ENCODE measurements at places on chromosomes 3 and 15.

DNA sequence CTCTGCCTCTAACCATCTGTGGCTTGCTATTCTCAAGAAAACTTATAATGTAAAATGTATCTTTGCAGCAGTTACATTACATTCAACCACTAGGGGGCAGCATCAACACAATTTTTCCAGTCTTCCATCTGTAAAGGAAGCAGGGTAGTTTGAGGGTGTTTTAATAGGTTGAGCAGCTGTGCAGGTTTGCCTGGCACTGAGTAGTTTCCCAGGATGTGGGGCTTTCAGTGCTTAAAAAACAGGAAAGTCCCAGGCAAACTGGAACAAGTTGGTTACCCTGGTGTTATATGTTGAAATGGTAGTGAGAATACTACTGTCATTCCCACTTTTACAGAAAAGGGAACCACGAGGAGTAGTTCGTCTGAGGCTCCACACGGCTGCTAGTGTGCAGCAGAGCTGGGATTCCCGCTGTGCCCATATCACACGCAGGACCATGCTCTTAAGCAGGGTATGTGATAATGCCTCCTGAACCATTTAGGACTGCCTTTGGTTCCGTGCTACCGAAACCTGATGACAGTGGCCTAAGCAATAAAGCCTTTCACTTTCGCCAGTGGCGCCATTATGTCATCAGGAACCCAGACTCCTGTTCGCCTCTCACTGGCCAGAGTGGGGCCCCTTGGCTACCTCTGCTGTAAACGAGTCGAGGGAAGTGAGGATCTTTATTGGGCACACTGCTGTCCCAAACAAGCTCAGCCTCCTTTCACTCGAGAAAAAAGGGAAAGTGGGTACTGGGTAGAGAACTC is 64.7 kb upstream of the ZBTB38 start:
- DNase-seq, result peak; percentile 27

DNA sequence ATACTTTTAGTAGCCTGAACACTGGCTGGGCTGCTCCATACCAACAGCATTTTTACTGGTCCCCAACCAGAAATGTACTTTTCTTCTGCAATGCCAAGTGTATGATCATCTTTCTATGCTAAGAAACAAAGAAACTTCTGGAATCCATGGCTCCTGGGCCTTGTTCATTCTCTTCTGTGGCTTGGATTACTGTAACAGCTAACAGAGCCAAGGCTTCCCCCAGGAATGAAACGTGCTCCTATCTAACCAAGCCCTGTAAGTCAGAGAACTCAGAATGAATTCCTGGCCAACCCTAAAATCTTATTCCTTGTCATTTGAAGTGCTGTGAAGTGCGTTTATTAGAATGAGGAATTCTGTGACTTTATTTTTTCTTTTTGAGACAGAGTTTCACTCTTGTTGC is 102.9 kb upstream of the RAD18 start:
- no peak for DNase-seq

GRCh38 chr3:150922611-150923010 is 17.4 kb upstream of the MINDY4B start:
- DNase-seq, result no peak

- no peak for DNase-seq
These were observed 43.8 kb upstream of the TRA2B start for GRCh38 chr3:185981621-185982020.

DNA sequence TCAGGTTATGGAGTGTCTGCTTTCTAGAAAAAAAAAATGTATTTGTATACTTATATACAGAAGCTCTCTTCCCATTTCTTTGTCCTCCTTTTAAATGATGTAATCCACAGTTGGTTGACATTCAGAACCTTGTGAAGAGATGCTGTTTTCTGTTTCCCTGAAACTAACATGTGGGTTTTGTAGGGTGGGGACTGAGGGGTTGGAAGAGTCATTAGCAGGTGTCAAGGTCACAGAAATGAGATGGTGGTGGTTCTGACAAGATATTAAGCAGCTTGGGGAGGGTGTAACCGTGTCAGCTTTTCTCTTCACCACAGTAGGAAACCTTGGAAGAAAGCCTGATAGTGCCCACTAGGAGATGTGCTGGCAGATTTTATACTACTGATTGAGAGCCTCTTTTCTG is 2.4 kb downstream of the RASA2 start:
- no peak for DNase-seq

- no peak for DNase-seq
These were observed 221.1 kb upstream of the P2RY1 start for GRCh38 chr3:152613851-152614250.

DNA sequence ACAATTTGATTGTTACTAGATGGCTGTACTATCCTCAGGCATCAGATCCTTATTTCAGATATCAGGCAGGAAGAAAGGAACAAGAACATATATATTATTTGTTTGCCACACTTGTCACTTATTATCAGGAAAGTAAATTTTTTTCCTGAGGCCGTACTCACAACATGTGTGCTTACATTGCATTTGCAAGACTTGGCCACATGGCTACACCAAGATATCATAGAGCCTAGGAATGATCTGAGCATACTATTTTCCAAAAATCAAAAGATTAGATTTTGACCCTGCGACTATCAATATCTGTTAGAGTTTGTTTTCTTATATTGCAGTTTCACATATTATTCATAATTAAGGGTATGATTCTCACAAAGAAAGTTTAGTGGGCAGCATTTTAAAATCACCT is 426.2 kb upstream of the BCHE start:
- DNase-seq, result no peak

- no peak for DNase-seq
These were observed 243.9 kb downstream of the FAM43A start for GRCh38 chr3:194929578-194929960.

DNA sequence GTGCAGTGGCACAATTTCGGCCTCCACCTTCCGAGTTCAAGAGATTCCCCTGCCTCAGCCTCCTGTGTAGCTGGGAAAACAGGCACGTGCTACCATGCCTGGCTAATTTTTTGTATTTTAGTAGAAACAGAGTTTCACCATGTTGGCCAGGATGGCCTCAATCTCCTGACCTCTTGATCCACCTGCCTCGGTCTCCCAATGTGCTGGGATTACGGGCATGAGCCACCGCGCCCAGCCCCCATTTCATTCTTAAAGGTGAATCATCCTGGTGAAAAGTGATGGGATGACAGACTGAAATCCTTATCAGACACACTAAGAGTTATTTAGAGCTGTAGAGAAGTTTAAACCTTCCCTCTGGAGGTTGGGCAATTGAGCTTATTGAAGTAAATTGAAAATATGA is 24.1 kb upstream of the SERPINI2 start:
- no peak for DNase-seq

GRCh38 chr3:150523538-150523937 is 22.8 kb downstream of the SERP1 start:
- DNase-seq, result no peak

- DNase-seq, result no peak
These were observed 248.0 kb upstream of the CNTN3 start for GRCh38 chr3:74862476-74862875.

DNA sequence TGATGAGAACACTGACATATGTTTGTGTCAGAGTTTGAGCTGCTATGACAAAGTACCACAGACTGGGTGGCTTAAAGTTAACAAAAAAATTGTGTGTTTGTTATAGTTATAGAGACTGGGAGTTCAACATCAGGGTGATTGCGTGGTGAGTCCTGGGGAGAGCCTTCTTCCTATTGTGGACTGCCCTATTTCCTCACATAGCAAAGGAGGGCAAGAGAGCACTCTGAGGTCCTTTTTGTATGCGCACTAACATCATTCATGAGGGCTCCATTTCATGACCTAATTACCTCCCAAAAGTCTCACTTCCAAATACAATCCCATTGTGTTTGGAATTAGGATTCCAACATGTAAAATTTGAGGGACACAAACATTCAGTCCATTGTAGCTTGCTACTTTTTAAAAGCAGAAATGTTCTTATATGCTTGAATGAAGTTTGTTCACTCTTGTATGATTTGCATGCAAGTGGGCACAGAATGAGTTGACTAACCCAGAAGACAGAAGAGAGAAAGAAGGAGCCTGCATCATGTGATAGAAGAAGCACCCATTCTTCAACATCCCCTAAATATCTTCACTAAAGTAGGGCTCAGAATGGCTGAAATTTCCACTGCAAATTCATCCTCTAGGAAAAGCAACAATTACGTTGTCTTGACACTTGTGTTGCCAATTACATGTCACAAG is 18.9 kb upstream of the ALCAM start:
- DNase-seq, result no peak

DNA sequence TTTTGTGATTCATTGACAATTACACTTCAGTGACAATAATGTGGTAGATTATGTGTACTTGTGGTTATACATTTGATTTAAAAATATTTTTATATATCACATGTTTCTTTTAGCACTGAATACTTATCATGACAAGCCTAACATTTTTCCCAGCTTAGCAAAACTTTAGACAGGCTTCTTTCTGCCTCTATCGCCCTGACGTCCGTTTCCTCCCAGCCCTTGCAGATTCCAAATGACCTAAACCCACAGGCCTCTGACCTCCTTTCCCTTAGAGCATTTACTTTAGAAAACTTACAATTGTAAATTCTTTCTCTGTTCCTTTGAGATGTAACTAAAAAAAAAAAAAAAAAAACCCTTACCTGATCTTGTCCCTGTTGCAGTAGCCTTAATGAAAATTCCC is 326.1 kb downstream of the UNC13C start:
- DNase-seq, result no peak

DNA sequence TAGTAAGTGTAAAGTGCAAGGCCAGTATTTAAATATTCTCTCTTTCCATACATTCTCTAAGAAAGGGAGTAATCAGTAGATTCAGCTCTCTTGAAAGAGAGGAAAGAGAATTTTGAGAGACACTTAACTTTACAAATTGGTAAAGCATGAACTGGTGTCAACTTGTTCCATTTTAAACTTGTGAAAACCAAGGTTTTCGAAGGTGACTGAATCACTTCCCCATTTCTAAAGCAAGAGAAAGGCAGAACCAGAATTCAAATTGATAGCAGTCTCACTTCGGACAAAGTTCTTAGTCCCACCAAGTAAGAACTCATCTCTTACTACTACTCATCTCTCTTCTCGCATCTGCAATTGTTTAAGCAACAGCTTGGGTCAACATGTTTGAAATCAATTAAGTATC is 22.4 kb downstream of the TJP1 start:
- no peak for DNase-seq

DNA sequence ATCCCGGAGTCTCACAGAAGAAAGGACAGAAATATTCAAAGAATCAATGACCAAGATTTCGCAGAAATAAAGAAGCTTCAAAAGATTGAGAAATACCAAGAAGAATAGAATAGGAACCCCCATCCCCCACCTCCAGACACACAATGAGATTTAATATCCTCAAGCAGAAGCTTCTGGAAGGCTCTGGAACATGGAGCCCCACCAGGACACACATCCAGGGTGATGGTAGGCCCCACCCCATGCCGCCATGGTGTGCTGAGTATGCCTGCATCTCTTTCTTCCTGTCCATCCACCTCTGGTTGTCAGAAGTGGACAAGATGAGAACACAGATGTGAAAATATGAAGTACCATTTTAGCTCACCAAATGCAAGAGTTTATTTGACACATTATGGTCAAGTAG is 19.3 kb downstream of the PRR23E start:
- no peak for DNase-seq

- no peak for DNase-seq
These were observed 83.6 kb upstream of the GSK3B start for GRCh38 chr3:120177707-120178306.

GRCh38 chr3:45868213-45868612 is 18.1 kb upstream of the CCR9 start:
- DNase-seq, result no peak

GRCh38 chr3:30613133-30613825 is 6.9 kb downstream of the TGFBR2 start:
- no peak for DNase-seq

DNA sequence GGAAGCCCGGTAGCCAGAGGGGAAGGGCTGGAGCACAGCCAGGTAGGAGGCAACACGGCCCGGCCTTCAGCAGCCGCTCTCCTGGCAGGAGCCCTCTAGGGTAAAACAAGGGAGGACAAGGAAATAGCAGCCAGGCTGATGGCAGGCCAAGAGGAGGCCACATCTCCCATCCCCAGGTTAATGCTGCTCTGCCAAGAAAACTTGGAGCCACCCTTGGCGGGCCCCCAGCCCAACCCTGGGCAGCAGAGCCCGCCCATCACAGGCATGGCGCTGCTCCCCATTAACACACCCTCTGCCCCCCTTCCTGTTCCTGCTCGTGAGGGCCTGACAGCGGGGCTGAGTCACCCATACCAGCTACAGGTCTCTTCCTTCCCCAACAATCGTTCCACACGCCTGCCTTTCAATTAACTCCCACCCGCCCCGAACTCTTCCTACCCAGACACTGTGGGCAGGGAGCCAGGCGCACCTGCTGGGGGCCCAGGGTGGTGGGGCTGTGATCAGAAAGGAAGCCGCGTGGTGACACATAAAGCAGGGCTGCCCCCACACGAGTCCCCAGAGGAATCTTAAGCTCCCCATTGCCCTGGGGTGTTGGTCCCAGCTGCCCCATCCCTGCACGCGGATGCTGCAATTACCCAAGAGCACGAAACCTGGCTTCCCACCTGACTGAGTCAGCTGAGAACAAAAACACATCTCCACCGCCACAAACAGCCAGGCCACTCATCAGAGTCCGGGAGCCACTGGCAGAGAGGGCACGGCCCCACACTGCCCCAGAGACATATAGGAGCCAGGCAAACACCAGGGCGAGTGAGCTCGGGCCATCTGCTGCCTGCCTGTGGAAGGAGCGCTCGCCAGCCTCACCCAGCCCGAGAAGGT is at the start of gene C15orf62:
Gene C15orf62, plus strand, starts transcription at position 707 of the 873 bp plus-strand sequence. CDS start 516 bp downstream, outside the sequence.
- DNase-seq, result peak; percentile 68

- no peak for DNase-seq
These were observed 249.7 kb downstream of the ADAMTS17 start for GRCh38 chr15:100092034-100092433.

DNA sequence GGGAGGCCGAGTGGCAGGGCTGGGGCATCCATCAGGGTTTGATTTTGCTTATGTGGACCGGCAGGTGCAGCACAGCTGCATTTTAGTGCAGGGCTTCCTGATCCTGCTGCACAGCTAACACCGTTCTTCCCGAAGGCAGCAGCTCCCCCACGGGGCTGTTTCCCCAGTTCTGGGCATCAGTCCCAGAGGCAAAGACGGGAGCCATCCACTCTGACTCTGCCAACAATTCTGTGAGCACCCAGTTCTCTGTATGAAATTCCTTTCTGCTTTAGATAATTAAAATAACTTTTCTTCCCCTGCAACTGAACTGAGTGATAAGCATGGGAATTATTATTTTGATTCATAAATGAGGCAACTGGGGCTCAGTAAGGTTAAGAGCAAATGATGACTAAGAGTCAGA is 262.9 kb upstream of the ATP10A start:
- DNase-seq, result no peak

GRCh38 chr3:142705198-142705597 is 18.6 kb upstream of the TRPC1 start:
- peak; percentile 52 for DNase-seq

GRCh38 chr3:58490860-58491501 is 915 bp upstream of the KCTD6 start:
- no peak for DNase-seq

DNA sequence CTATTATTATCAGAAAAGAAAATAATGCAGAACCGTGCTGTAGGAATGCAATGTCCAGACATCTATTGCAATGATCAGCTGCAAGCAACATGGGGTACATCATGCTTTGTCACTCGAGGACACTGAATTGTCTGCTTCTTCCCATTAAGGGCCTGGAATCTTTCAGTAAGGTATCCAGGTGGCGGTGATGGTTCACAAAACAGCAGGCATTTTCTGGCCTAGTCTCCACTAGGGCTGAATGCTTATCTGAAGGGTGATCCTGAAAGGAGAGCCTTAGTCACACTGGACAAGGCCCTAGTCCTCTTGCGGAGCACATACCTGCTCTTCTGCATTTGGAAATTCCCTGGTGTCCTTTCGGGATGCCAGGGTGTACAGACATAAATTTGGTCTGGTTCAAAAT is 21.2 kb downstream of the ITPR1 start:
- no peak for DNase-seq
